ENCODE measurements at places on chromosomes 3 and 15. TPM values are rescaled to one million over a fixed set of nuclear protein-coding genes. Genes with fewer than 3 reads are reported as not detected.

KBTBD12 gene
- 0.28 TPM for total RNA-seq

HTR3E gene
- not detected for total RNA-seq

GRCh38 chr3:32138545-32139104 lies 32.2 kb downstream of the GPD1L start:
- no peak for DNase-seq

DNA sequence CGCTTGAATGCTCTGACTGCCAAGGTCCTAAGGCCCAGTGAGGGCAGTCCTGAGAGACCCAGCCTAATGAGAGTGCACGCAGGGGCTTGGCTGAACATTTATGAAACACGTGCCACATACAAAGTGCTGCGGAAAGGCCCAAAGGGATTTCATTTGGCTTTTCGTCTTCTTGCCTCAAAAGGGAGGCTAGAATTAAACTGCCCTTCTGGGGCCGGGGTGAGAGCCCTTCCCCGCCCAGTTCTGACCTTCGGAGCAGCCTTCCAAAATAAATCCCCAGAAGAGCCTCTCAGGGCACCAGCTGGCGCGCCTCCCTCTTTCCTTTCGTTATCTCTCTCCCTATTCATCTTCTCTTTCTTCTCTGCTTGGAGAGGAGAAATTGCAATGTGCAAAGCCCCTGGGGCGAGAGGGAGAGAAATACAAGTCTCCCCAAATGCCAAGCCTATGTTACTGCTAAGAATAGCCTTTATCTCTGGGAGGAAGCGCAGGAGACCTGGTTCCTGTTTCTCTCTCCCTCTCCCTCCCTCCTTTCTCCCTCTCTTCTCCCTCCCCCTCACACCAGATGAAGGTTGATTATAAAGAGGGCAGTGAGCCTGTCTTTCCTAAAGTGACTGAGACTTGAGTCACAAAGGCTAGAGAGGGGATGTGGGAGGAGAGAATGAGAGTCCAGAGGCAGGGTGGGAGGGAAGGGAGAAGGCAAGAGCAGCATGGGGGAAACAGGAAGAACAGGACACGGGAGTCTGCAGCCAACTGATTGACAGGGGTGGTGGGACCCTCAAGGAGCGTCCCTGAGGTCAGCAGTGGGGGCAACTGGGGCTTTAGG lies 36.7 kb upstream of the NDUFB4 start:
- DNase-seq, result no peak

DNA sequence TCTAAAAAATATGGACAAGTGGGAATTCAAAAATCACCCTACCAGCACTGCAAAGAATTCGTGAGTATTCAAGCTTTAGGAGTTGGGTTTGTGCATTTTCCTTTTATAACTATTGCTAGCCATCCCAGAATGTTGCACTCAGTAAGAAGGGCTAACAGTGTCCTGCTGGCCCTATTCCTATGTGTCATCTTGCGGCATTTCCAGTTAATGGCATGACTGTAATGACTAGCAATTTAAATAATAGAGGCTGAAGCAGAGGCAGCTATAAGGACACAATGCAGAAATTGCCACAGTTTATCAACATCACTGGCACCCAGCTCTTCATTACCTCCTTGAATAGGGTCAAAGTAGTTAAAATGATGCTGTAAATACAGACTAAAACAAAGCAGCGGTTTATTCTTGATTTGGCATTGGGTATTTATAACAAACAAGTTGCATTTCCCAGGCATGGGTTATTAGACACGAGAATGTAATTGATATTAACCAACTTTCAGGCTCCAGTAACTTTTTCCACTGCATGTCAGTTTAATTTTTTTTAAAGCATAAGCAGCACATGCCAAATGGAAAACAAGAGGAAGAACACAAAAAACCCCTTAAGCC lies 177.6 kb downstream of the FHIT start:
- no peak for DNase-seq

SEMA5B gene
- total RNA-seq, result 1.2 TPM

DRD3 gene
- total RNA-seq, result not detected

ITIH1 gene
- total RNA-seq, result 0.31 TPM

ACKR2 gene
- total RNA-seq, result not detected

DNA sequence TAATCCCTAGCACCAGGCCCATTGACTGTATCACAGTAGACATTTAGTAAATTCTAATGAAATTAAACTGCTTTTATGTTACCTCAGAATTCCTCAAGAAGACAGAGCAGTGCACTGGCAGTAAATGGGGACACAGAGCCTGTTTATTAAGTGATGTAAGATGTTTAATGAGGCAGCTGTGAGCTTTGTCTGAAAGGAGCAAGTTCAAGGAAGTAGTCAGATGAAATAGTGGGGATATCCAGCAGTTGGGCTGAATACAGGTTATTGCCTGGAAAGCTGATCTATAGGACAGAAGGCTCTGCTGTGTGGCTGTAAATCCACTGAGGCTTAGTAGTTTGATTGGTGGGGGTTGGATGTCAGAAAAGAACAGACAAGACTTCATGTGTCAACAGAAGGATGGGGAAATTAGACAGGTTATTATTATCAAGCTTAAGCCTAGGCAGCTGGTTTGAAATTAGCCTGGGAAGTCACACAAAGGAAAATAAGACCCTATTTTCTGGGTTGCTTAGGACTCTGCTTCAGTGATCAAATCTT lies 62.2 kb downstream of the PFN2 start:
- no peak for DNase-seq

- no peak for DNase-seq
These were observed 22.0 kb downstream of the TRPM1 start for GRCh38 chr15:31079519-31079918.

- DNase-seq, result no peak
These were observed 70.3 kb downstream of the NUP210 start for GRCh38 chr3:13349823-13350222.

RETNLB gene
- not detected for total RNA-seq

DNA sequence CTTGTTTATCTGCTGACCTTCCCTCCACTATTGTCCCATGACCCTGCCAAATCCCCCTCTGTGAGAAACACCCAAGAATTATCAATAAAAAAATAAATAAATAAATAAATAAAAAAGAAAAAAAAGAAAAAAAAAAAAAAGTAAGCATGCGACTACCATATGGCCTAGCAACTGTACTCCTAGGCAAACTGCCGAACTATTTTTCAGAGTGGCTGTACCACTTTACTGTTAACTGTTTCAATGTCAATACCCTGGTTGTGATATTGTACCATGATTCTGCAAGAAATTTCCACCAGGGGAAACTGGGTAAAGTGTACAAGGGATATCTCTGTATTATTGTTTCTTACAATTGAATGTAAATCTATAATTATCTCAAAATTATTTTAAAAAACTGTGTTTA lies 41.3 kb upstream of the MAP4 start:
- DNase-seq, result no peak

DNA sequence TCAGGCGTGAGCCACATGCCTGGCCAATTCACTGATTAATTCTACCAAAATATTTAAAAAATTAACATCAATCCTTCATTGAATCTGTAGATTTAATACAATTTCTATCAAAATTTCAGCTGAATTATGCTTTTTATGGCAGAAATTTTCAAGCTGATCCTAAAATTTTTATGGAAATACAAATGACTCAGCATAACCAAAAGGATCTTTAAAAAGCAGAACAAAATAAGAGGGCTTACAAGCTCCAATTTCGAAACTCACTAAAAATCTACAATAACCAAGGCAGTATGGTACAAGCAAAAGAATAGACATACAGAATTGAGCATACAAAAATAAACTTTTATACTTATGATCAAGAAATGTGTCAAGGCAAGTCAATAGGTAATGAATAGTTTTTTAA lies 180.4 kb upstream of the CTNNB1 start:
- no peak for DNase-seq

DCP1A gene
- total RNA-seq, result 14.4 TPM

IDH3A gene
- 116 TPM for total RNA-seq

DNA sequence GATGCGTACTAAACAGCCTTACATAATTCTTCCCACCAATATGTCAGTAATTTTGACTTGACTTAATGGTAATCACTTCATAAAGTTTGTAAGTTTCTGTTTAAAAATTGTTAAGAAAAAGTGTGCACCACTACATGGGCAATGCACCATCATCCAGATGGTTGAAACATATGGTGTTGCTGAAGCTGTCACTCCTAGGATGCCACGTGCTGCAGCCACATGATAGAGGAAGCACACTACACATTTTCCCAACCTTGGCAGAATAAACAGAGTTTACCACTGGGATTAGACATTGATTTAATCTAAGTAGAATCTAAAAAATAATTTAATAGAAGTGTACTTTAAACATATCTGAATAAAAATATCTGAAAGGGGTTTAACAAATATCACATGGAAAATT lies 1209.9 kb downstream of the NSUN3 start:
- DNase-seq, result no peak

- DNase-seq, result no peak
These were observed 28.4 kb downstream of the CHDH start for GRCh38 chr3:53817809-53818208.

GRCh38 chr3:124850633-124851032 lies 36.5 kb downstream of the ITGB5 start:
- no peak for DNase-seq

FOXB1 gene
- 0.64 TPM for total RNA-seq

- no peak for DNase-seq
These were observed 381.9 kb downstream of the ERC2 start for GRCh38 chr3:56086355-56086754.

GOLGA6L25 gene
- not detected for total RNA-seq

EOMES gene
- 2.5 TPM for total RNA-seq

DNA sequence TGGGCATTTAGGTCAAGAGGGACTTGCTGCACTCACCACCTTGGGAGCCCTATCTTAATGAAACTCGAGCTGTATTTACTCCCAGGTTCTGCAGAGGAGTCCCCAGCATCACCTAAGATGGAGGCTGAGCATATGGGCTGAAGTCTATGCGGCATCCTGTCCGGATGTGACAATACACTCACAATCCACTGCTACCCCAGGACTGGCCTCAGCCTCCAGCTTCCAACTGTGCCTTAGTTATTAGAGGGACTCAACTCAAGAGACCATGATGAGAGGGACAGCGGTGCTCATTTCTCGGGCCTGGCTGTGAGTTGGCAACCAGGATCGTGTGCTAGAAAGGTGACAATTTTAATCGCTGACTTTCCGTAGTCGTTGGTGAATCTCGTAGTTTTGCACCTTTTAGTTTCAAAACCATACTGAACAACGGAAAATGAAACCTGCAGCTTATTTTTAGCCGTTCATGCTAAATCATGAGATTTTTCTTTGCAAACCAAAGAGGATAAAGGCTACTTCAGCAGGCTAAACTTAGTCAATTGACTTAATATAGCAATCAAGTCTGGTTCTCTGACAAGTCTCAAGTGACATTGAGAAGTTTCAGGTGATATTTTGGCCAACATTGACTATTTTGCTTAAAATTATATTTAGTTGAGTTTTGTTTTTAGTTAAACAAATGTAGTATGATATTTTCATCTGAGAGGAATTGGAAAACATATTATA lies 11.1 kb downstream of the ZBTB38 start:
- no peak for DNase-seq

- no peak for DNase-seq
These were observed 92.0 kb upstream of the TPM1 start for GRCh38 chr15:62950462-62950931.

- no peak for DNase-seq
These were observed 88.9 kb downstream of the MBNL1 start for GRCh38 chr3:152357587-152357986.

SHC4 gene
- total RNA-seq, result 0.10 TPM

DNA sequence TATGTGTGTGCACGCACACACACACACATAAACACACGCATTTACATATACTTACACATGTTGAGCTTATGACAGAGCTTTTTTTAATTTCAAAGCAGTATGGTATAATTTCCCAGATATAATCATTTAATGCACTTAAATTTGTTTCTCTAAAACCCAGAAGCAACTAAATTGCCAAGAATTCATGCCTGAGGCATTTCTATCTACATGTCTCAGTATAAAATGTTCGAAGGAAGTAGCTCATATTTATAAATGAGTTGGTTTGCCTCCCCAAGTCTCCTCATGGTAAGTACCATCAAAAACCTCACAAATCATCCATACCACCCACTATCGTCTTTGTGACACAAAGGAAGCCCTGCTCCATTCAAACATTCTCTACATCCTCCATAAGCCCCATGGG lies 130.6 kb downstream of the RPL22L1 start:
- DNase-seq, result no peak

- DNase-seq, result no peak
These were observed 18.5 kb downstream of the RYK start for GRCh38 chr3:134232151-134232550.

GRCh38 chr15:81908111-81908510 lies 137.7 kb downstream of the MEX3B start:
- DNase-seq, result no peak

DNA sequence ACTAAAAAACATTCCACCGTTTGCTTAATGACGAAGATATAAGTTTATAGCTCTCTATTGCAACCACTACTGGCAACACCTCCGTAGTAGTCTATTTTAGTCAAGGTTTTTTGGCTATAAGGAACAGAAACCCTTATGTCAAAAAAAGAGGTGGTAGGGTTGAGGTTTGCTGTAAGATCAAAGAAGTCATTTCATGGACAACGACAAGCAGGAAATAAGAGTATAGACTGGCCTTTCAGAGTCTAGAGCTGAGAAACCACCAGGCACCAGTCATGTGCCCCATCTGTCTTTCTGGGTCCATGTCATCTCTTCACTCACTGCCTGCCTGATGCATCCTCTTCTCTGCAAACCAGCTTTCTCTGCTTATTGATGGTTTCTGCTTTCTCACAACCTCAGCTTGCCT lies 42.7 kb downstream of the THBS1 start:
- DNase-seq, result no peak

GRCh38 chr3:106643684-106644161 lies 733.5 kb upstream of the CCDC54 start:
- no peak for DNase-seq

DNA sequence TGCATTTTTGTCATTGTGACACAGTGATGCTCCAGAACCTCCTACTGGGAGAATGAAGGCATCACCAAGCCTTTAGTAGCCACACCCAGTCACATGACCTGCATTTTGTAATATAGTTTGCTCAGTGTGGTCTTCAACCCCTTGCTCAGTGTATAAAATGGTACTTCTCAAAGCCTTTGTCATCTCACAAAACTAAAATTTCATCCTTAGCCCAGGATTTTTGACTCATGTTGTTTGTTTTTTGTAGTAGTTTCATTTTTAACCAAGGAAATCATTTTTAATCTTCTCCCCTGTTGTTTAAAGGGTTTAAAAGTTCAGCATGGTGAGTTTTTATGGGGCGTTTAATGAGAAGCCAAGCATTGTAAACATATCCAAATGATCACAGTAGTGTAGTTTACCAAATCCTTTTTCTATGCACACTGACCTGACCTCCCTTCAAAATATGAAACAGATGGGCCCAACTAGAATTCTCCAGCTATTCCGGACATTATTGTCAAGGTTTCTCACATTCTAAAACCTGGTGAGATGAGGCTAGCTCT lies 123.5 kb upstream of the IL12A start:
- no peak for DNase-seq
